H7 (cell line): ENCODE measurements at places on chromosomes 12 and 14.

DNA sequence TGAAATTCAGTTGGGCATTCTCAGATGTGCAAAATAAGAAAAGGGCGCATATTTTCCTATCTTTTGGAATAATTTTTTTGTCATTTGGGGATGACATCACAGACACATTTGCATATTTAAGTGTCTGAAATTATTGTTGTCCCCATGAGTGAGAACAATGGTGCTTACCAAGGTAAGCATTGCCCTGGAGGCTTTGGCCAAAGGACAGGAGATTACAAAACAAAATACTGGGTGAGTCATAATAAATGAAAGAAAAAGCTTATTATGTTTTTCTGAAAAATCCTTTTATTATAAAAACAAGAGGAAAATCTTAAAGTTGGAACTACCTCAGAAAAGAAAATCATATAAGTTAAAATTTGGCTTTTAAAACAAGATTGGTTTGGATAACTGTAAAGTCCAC, 254.9 kb downstream of the BTG1 start:
- no peak for DNase-seq

DNA sequence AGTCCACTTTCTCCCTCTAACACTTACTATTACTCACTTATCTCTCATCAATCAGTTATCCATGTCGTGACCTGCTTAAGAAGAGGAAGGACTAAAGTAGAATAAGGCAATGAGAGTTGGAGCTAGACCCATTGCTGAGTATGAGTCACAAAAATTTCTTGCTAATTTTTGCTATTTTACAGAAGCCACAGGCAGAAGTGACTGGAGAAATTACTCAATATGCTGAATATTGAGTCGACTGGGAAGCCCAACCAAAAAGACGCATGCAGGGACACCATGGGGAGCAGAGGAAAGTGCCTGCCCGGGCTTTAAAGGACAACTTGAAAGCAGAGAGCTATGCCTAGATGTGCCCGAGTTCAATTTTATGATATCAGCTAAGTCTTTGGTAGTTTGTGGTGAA, 115.4 kb upstream of the FOXG1 start:
- DNase-seq: peak; percentile 22

GRCh38 chr12:31599053-31599452, 8.1 kb upstream of the DENND5B start:
- no peak for DNase-seq

DNA sequence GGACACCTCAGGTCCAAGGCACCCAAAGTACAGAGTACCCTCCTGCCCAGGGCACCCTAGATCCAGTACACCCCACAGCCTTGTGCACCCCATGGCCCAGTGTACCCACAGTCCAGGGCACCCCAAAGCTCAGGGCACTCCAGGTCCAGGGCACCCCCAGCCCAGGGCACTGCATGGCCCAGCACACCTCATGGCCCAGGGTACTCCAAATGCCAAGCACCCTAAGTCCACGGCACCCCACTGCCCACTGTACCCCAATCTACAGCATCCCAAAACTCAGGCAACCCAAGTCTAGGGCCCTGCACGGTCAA, 6.0 kb downstream of the JAG2 start:
- no peak for DNase-seq

DNA sequence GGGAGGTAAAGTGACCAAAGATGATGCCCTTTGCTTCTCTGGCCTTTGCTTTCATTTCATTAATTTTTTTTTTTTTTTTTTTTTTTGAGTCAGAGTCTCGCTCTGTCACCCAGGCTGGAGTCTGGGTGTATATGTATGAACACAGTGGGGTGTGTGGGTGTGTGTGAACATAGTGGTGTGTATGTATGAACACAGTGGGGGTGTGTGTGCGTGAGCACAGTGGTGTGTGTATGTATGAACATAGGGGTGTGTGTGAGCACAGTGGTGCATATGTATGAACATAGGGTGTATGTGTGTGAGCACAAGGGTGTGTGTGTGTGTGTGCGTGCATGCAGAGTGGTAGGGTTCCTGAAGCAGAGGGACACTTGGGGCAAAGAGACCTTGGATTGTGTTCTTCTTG, 9.6 kb downstream of the KLC1 start:
- DNase-seq: no peak

GRCh38 chr12:89179245-89179644, 173.1 kb downstream of the DUSP6 start:
- no peak for DNase-seq

DNA sequence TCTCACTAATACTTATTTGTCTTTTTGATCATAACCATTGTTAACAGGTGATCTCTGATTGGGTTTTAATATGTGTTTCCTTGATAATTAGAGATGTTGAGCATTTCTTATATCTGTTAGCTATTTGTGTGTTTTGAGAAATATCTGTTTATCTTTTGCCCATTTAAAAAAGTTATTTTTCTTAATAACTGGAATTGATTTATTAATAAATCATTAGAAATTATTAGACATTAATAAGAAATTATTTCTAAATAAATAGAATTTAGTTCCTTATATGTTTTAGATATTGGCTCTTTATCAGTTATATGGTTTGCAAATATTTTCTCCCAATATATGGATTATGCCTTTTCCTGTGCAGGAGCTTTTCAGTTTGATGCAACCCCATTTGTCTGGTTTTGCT, 18.7 kb downstream of the TMX1 start:
- no peak for DNase-seq

- DNase-seq: no peak
These were observed 29.6 kb upstream of the SLC6A13 start for GRCh38 chr12:292186-292585.

- no peak for DNase-seq
These were observed 124.4 kb upstream of the KRR1 start for GRCh38 chr12:75635606-75636444.

GRCh38 chr12:132279184-132279889, 50.1 kb downstream of the GALNT9 start:
- DNase-seq: peak; percentile 77

DNA sequence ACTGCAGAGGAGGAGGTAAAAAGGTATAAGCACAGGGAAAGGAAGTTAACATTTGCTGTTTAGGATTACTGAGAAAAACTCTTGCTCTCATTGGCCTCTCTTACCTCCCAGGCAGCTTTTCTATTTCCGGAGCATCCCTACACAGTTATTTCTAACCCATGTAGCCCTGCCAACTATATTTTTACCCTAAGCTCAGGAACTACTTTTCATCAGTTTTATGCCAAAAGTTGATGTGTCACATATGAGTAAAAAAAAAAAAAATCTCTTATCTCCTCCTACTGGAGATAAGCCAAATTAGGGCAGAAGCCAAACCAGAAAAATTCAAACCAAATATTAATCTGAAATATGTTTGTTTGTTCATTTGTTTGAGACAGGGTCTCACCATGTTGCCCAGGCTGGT, 34.4 kb upstream of the PSMA6 start:
- no peak for DNase-seq

GRCh38 chr12:103924761-103925641, 5.2 kb upstream of the HSP90B1 start:
- no peak for DNase-seq

DNA sequence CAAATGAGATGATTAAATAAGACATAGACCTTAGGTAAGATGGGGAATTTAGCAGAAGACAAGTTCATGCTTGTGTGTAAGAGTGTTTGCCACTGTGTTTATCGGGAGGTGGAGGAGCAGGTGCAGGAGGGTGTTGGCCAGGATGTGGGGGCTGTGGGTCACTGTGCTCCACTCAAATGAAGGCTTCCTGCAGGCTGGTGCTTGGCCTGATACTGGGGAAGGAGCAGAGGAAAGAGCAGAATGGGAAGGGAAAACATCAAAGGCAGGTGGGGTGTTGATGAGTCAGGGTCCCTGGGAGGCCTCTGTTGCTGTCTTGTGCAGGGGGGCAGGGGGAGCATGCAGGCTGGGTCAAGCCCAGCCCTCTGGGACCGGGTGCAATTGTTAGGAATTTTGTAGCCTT, 126.5 kb downstream of the TSPAN9 start:
- no peak for DNase-seq

DNA sequence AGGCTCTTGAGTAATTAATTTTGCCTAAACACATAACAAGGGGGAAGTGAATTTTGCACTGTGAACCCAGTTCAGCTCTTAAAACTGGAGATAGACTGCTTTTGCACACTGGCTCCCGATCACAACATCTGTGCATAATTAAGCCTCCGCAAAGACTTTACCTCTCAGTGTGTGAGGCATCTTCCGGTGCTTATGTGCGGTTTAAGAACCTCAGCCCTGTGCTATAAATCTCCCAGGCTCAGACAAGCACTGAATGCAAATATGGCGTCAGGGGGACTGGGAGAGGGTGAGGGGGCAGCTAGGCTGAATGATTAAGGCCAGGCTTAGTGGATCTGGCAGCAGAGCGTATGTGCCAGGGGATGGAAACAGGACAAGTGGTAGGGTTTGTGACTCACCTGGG, 103.3 kb downstream of the ADCK1 start:
- no peak for DNase-seq

DNA sequence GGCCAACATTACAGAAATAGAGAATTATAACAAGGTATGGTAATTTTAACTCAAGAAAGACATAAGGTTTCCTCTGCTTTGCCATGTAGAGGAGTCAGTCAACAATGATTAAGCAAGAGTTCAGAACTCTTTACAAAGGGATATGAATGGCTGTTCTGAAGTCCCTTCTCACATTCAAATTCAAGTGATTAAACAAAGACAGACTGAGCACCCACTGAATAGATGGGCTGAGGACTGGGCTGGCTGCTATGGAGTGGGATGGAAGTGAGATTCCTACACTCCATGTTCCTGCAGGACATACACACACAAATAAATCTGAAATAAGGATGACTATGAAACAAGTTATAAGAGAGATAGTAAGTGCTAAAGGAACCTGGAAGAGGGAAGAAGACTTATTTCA, 199.0 kb upstream of the GRIP1 start:
- DNase-seq: no peak

GRCh38 chr12:112852810-112853209, 54.0 kb upstream of the OAS1 start:
- DNase-seq: no peak

GRCh38 chr12:110373962-110374611, 29.4 kb downstream of the ANAPC7 start:
- no peak for DNase-seq

- peak; percentile 64 for DNase-seq
These were observed 3.5 kb downstream of the AICDA start for GRCh38 chr12:8609061-8609570.

DNA sequence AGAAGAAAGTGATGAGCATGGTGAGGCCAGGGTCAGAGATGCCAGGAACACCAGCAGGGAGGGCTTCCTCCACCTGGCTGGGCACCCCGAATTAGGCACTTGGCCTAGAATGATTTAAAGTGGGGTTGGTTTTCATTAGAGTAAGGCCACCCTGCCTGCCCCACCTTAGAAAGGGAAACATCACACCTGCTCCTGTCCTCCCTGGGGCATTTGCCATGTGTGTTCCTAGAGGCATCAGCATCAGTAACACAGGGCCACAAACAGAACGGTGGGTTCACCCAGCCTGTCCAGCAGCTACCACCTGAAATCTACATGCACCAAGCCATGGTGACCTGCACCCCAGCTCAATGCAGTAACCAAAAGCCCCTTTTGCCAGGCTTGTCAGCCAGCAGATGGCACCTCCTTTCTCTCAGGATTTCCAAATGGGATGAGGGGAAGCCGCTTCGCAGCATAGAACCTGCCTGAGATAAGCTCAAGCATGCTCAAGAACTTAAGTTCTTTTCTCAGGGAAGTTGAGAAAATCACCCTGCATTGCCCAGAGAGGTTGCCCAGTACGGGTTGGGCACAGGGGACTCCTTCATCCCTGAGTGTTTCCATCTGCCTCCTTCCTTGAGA, 338.8 kb downstream of the DPF3 start:
- no peak for DNase-seq

DNA sequence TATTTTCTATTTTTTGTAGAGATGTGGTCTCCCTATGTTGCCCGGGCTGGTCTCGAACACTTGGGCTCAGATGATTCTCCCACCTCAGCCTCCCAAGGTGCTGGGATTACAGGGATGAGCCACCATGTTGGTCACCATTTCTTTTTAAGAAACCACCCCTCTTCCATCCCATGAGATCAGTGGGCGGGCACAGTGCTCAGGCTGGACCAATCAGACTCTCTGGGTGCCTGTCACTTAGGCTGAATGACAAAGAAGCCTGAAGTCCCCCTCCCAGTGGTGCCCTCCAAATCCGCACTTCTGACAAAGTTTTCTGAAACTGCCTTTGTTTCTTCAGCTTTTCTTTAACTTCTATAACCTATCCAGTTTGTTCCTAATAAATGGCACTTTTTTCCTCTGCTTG, 48.2 kb downstream of the CALM1 start:
- peak; percentile 79 for DNase-seq

- no peak for DNase-seq
These were observed 8.0 kb downstream of the SLC2A14 start for GRCh38 chr12:7864601-7865150.

DNA sequence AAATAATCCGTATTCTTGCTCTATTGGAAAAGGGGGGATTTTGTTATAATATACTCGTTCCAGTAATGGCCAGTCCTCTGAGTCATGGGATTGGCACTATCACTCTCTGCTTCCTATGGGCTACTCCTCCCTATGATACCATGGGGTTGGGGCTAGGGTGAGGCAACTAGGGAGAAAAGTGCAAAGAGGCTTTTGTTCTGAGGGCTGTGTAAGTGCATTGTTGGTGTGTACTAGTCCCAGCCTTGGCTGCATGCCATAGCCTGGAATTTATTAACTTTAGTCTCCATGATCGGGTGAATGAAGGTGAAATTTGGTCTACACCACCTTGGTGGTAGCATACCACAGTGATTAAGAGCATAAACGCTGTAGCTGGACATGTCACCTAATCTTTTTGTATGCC, 247.6 kb downstream of the RPAP3 start:
- no peak for DNase-seq

- DNase-seq: peak; percentile 22
These were observed 23.1 kb upstream of the HELB start for GRCh38 chr12:66279123-66279712.

GRCh38 chr12:1890810-1891209, 27.6 kb downstream of the CACNA2D4 start:
- peak; percentile 2 for DNase-seq

- DNase-seq: no peak
These were observed 10.3 kb upstream of the RIC8B start for GRCh38 chr12:106764220-106764619.

GRCh38 chr12:44184499-44185206, 348.8 kb downstream of the TMEM117 start:
- no peak for DNase-seq

DNA sequence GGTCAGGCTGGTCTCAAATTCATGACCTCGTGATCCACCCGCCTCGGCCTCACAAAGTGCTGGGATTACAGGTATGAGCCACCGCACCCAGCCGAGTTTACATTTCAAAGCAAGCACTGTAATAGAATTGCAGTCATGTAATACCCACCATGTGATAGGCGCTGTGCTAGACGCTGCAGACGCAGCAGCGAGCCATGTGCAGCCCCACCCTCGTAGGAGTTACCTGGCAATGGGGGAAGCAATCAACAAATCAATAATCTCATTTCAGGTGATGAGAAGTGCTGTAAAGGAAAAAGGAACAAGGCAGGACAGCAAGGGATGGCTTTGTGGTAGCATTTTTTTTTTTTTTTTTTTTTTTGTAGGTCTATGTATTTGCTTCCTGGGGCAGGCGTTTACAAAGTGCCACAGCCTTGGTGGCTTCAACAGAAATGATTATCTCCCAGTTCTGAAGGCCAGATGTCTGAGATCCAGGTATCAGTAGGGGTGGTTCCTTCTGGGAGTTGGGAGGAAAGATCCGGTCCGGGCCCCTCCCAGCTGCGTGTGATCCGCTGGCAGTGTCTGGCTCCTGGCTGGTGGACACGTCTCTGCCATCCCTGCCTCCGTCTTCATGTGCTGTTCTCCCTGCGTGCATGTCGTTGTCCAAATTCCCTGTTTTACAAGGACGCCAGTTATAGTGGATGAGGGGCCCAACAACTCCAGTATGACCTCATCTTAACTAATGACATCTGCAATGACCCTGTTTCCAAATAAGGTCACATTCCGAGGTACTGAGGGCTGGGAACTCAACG, 72.8 kb downstream of the TNFAIP2 start:
- no peak for DNase-seq
